ENCODE measurements at places on chromosomes 4 and X. TPM values are rescaled to one million over a fixed set of nuclear protein-coding genes. Genes with fewer than 3 reads are reported as not detected.

PRDM8 gene
- 0.73 TPM for total RNA-seq

MAGEB2 gene
- not detected for total RNA-seq

ODAPH gene
- total RNA-seq, result not detected

LCORL gene
- total RNA-seq, result 14.9 TPM

LRAT gene
- 0.34 TPM for total RNA-seq

DDX60 gene
- 27.6 TPM for total RNA-seq

RTL9 gene
- not detected for total RNA-seq

MAGEA11 gene
- total RNA-seq, result not detected

PCDH10 gene
- 1.3 TPM for total RNA-seq

ARHGAP4 gene
- 24.2 TPM for total RNA-seq

SULT1B1 gene
- 0.24 TPM for total RNA-seq

COL4A5 gene
- 40.1 TPM for total RNA-seq

EPGN gene
- total RNA-seq, result 0.23 TPM

ADH1C gene
- not detected for total RNA-seq

ANAPC10 gene
- 27.4 TPM for total RNA-seq

UCP1 gene
- total RNA-seq, result not detected

PAK3 gene
- 0.53 TPM for total RNA-seq

MAGEE1 gene
- total RNA-seq, result 3.3 TPM

MAGEE2 gene
- total RNA-seq, result not detected

TLR3 gene
- 2.9 TPM for total RNA-seq

GRIA3 gene
- 0.53 TPM for total RNA-seq

PRKX gene
- 45.7 TPM for total RNA-seq

TCEAL2 gene
- not detected for total RNA-seq

FNIP2 gene
- total RNA-seq, result 25.2 TPM

UBA6 gene
- 73.7 TPM for total RNA-seq

MAGEB5 gene
- not detected for total RNA-seq

RAB40A gene
- total RNA-seq, result not detected

ZNF141 gene
- total RNA-seq, result 2.2 TPM

TCEAL5 gene
- total RNA-seq, result not detected

FSTL5 gene
- total RNA-seq, result not detected

RPL10 gene
- 5,051 TPM for total RNA-seq
